Activated T-helper 2 cell treated with anti-CD3 and anti-CD28 coated beads, Interferon-gamma antibody, Interleukin-2, Interleukin-4, amounts not matched to agents 10 μg/mL and 5 μg/mL and 100 μg/mL, durations not matched to agents 14 hours and 24 hours and 36 hours (primary cell): ENCODE measurements at places on chromosomes 1 and 21. TPM values are rescaled to one million over a fixed set of nuclear protein-coding genes. Genes with fewer than 3 reads are reported as not detected.

- peaks cover 28% of the 10 kb centered on the region for H3K4me1 ChIP-seq
- no peak overlapping the region for H3K4me3 ChIP-seq
- H3K27ac ChIP-seq = no peak overlapping the region
- DNase-seq = no peak
- no peaks in the 10 kb centered on the region for H3K27me3 ChIP-seq
These were observed 10.2 kb downstream of the SPSB1 start for GRCh38 chr1:9302745-9303524.

Gene GBP7
- total RNA-seq = not detected in 2 replicates

GRCh38 chr1:64758233-64758632 lies 13.4 kb downstream of the RAVER2 start:
- no peaks in the 10 kb centered on the region for H3K4me1 ChIP-seq
- H3K36me3 ChIP-seq = no peaks in the 10 kb centered on the region
- DNase-seq = no peak
- peaks cover 8% of the 10 kb centered on the region for H3K27me3 ChIP-seq

- no peak overlapping the region for H3K27ac ChIP-seq
- no peak for DNase-seq
- H3K36me3 ChIP-seq = no peaks in the 10 kb centered on the region
- no peaks in the 10 kb centered on the region for H3K27me3 ChIP-seq
These were observed 236.8 kb upstream of the FMN2 start for GRCh38 chr1:239854922-239855321.

DNA sequence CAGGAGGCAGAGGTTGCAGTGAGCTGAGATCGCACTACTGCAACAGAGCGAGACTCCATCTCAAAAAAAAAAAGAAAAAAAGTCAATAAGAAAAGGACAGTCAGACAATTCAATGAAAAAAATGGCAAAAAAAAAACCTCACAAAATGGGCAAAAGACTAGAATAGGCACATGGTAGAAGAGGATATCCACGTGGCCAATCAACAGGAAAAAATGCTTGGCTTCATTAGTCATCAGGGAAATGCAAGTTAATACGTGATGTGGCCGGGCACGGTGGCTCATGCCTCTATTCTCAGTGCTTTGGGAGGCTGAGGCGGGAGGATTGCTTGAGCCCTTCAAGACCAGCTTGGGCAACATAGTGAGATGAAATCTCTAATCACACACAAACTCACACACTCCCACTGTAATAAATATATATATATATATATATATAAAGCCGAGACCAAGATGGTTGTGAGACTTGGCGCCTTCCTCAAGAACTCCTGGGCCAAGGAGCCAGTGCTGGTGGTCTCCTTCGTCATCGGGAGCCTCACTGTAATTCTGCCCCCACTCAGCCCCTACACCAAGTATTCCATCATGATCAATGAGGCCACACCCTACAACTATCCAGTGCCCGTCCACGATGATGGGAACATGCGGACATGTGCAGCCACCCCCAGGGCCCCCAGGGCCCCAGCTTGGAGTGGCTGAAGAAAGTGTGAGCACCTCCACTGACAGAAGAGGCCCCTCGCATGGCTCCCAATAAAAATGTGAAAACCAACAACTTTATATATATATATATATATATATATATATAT lies 22.9 kb upstream of the LEFTY2 start:
- peaks cover 2% of the 10 kb centered on the region for H3K4me1 ChIP-seq
- no peak overlapping the region for H3K4me3 ChIP-seq
- H3K36me3 ChIP-seq = no peaks in the 10 kb centered on the region
- H3K27ac ChIP-seq = no peak overlapping the region

DNA sequence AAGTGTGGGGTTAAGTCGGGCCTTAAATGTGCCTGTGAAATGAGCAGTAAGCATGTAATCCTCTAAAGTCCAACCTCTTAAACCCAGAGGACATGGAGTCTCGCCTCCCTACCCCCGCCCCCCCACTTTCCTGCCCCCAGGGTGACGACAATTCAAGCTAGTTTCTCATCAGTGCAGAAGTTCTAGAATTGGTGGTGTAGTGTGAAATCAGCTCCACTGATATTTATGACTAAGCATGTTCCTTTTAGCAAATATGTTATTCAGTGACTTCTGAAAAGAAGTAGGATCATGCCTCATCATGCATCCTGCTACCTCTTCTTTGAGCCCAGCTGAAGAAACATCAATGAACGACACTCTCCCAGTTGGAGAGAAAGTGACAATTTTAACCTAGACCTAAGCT lies 2.6 kb upstream of the ABCB10 start:
- no peak overlapping the region for H3K27ac ChIP-seq
- DNase-seq = no peak

Gene SELE
- not detected in 2 replicates for total RNA-seq

Gene TPTE
- total RNA-seq = not detected in 2 replicates

DNA sequence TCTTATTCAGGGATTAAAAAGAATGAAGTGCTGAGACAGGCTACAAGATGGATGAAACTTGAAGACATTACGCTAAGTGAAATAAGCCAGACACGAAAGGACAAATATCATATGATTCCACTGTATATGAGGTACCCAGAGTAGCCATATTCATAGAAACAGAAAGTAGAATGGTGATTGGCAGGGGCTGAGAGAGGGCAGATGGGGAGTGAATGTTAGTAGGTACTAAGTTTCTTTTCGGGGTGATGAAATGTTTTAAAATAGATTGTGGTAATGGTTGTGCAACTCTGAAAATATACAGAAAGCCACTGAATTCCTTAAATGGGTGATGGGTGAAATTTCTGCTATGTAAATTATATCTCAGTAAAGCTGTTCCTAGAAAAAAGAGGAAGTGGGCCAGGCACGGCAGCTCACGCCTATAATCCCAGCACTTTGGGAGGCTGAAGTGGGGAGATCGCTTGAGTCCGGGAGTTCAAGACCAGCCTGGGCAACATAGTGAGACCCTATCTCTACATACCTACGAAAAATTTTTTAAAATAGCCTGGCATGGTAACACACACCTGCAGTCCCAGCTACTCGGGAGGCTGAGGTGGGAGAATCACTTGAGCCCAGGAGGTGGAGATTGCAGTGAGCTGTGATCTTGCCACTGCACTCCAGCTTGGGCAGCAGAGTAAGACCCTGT lies 15.9 kb downstream of the SLC27A3 start:
- H3K4me1 ChIP-seq = peaks cover 31% of the 10 kb centered on the region
- H3K27ac ChIP-seq = peak overlapping the region; percentile 93
- no peaks in the 10 kb centered on the region for H3K27me3 ChIP-seq
- DNase-seq = peak; percentile 24

Gene LMX1A
- total RNA-seq = not detected in 2 replicates

GRCh38 chr1:210853276-210853675 lies 280.7 kb downstream of the KCNH1 start:
- peaks cover 2% of the 10 kb centered on the region for H3K27me3 ChIP-seq
- H3K4me3 ChIP-seq = no peak overlapping the region
- no peak for DNase-seq

DNA sequence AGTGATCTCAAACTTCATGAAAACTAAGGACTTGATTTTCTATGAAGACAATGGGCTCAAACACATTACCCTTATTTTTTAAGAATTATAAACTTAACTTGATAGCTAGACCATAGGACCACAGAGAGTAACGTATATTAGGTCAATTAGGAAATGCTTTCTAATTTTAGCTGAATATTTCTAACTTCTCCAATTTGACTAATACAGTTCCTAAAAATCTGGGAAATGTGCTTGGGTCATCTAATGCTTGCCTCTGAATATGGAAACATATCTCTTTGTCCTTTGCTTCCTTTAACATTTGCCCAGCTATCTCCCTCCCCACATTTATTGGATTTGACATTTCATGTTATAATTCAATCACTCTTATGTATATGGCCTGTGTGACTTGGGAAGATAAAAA lies 141.4 kb downstream of the LHX8 start:
- H3K36me3 ChIP-seq = no peaks in the 10 kb centered on the region
- H3K4me1 ChIP-seq = no peaks in the 10 kb centered on the region
- no peak overlapping the region for H3K27ac ChIP-seq
- no peaks in the 10 kb centered on the region for H3K27me3 ChIP-seq

DNA sequence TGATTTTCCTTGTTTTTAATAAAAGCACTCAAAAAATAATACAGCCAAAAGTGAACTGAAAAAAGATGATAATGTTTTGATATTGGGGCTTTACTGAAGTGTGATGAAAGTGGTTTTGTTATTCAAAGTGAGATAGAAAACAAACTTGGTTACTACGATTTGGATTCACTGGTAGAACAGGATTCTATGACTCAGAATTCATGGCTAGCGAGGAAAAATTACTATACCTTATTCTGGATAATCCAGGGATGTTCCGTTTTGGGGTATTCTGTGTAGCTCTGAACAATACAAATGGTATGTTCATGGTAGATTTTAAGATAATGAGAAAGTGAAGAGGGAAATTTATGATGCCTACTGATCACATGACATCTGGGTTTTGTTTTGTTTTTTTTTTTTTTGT lies 117.7 kb downstream of the NRDC start:
- no peak overlapping the region for H3K4me3 ChIP-seq
- H3K4me1 ChIP-seq = peaks cover 8% of the 10 kb centered on the region
- H3K27me3 ChIP-seq = no peaks in the 10 kb centered on the region
- no peak for DNase-seq

GRCh38 chr1:117339866-117340700 lies 27.2 kb upstream of the MAN1A2 start:
- no peak for DNase-seq
- no peak overlapping the region for H3K4me3 ChIP-seq
- peaks cover 16% of the 10 kb centered on the region for H3K4me1 ChIP-seq
- H3K27ac ChIP-seq = no peak overlapping the region

DNA sequence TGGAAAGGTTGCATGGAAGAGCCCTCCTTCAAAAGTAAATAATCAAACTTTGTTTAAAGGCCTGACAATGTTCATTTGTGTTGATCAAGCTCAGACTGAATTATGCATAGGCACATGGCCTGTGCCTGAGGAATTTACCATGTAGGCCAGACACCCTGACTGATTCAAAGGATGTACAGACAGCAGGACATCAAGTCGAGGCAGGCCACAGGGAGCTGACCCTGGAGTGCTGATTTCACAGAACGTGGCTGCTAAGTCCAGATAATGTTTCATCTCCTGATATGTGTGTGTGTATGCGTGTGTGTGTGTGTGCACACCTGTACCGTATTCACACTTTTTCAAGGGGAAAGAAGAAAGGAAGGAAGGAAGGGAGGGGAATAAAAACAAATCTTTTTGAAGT lies 34.1 kb downstream of the NAV1 start:
- peaks cover 7% of the 10 kb centered on the region for H3K27me3 ChIP-seq
- no peak overlapping the region for H3K27ac ChIP-seq
- no peaks in the 10 kb centered on the region for H3K36me3 ChIP-seq
- no peaks in the 10 kb centered on the region for H3K4me1 ChIP-seq
- no peak for DNase-seq

GRCh38 chr1:27161594-27161993 lies 6.7 kb upstream of the SLC9A1 start:
- H3K4me1 ChIP-seq = peaks cover 5% of the 10 kb centered on the region
- H3K27me3 ChIP-seq = no peaks in the 10 kb centered on the region
- H3K4me3 ChIP-seq = no peak overlapping the region
- DNase-seq = no peak
- no peaks in the 10 kb centered on the region for H3K36me3 ChIP-seq

DNA sequence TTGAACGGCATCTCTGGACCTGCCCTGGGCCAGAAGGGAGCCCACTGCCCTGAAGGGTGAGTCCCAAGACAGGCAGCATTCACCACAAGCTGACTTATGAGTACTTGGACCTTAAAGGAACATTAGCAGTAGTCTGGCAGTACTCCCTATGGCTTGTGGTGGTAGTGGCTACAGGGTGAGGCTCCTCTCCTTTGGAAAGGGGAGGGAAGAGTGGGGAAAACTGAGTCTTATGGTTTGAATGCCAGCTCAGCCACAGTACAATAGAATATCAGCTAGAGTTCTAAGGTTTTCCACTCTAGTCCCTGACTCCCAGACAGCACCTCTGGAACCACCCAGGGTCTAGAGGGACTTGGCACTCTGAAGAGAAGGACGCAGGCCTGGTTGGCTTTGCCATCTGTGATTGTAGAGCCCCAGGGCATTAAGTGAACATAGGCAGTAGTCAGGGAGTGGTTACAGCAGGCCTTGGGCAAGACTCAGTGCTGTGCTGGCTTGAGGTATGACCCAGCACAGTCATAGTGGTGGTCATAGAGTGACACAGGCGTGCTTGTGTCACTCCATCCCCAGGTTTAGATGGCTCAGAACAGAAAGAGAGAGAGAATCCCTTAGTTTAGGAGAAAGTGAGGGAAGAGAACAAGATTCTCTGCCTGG lies 31.0 kb downstream of the CD53 start:
- no peaks in the 10 kb centered on the region for H3K27me3 ChIP-seq
- H3K27ac ChIP-seq = no peak overlapping the region
- peaks cover 11% of the 10 kb centered on the region for H3K4me1 ChIP-seq
- H3K36me3 ChIP-seq = peaks cover 76% of the 10 kb centered on the region
- H3K4me3 ChIP-seq = no peak overlapping the region
- no peak for DNase-seq

DNA sequence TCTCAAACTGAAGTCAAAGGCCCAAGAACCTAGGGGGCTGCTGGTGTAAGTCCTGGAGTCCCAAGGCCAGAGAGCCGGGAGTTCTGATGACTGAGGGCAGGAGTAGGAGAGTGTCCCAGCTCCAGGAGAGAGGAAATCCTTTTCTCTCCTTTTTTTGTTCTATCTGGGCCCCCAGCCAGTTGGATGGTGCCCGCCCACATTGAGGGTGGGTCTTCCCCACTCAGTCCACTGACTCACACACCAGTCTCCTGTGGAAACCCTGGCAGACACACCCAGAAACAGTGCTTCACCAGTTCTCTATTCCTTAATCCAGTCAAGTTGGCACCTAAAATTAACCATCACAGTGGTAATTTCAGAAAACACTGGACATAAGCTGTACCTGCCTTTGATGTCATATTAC lies 12.7 kb upstream of the WDR26 start:
- no peak for DNase-seq
- H3K27ac ChIP-seq = no peak overlapping the region
- peaks cover 9% of the 10 kb centered on the region for H3K4me1 ChIP-seq
- H3K36me3 ChIP-seq = peaks cover 10% of the 10 kb centered on the region
- H3K27me3 ChIP-seq = no peaks in the 10 kb centered on the region
- no peak overlapping the region for H3K4me3 ChIP-seq
